ENCODE measurements at places on chromosomes 11 and 22. TPM values are rescaled to one million over a fixed set of nuclear protein-coding genes. Genes with fewer than 3 reads are reported as not detected.

Gene TMEM151A
- 0.36 TPM for total RNA-seq

Gene DDI1
- total RNA-seq = not detected

Gene HTR3A
- total RNA-seq = not detected

Gene TBX10
- total RNA-seq = not detected

Gene APOC3
- total RNA-seq = not detected

GRCh38 chr22:47005506-47006408, 243.3 kb downstream of the TBC1D22A start:
- peak; percentile 50 for DNase-seq
- peaks cover 6% of the 10 kb centered on the region for H3K36me3 ChIP-seq
- no peak overlapping the region for H3K4me3 ChIP-seq
- no peaks in the 10 kb centered on the region for H3K27me3 ChIP-seq
- H3K27ac ChIP-seq = no peak overlapping the region

- no peaks in the 10 kb centered on the region for H3K4me1 ChIP-seq
- no peak for DNase-seq
- H3K36me3 ChIP-seq = no peaks in the 10 kb centered on the region
- H3K27me3 ChIP-seq = no peaks in the 10 kb centered on the region
Observed at GRCh38 chr11:79600711-79601110, 159.9 kb upstream of the TENM4 start.

DNA sequence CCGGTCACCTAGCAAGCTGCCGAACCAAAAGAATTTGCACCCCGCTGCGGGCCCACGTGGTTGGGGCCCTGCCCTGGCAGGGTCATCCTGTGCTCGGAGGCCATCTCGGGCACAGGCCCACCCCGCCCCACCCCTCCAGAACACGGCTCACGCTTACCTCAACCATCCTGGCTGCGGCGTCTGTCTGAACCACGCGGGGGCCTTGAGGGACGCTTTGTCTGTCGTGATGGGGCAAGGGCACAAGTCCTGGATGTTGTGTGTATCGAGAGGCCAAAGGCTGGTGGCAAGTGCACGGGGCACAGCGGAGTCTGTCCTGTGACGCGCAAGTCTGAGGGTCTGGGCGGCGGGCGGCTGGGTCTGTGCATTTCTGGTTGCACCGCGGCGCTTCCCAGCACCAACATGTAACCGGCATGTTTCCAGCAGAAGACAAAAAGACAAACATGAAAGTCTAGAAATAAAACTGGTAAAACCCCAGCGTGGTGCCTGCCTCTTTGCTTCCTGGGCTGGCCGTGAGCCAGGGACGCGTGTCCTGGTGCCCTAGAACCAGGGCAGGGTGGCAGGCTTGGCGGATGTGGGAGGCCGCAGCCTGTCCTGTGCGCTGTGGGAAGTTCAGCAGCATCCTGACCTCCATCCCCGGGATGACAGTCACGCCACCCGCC, 13.2 kb downstream of the CCND1 start:
- H3K36me3 ChIP-seq = peaks cover 55% of the 10 kb centered on the region
- peak; percentile 78 for DNase-seq
- no peaks in the 10 kb centered on the region for H3K27me3 ChIP-seq
- H3K27ac ChIP-seq = peak overlapping the region; percentile 5
- H3K4me3 ChIP-seq = no peak overlapping the region
- no peaks in the 10 kb centered on the region for H3K4me1 ChIP-seq

DNA sequence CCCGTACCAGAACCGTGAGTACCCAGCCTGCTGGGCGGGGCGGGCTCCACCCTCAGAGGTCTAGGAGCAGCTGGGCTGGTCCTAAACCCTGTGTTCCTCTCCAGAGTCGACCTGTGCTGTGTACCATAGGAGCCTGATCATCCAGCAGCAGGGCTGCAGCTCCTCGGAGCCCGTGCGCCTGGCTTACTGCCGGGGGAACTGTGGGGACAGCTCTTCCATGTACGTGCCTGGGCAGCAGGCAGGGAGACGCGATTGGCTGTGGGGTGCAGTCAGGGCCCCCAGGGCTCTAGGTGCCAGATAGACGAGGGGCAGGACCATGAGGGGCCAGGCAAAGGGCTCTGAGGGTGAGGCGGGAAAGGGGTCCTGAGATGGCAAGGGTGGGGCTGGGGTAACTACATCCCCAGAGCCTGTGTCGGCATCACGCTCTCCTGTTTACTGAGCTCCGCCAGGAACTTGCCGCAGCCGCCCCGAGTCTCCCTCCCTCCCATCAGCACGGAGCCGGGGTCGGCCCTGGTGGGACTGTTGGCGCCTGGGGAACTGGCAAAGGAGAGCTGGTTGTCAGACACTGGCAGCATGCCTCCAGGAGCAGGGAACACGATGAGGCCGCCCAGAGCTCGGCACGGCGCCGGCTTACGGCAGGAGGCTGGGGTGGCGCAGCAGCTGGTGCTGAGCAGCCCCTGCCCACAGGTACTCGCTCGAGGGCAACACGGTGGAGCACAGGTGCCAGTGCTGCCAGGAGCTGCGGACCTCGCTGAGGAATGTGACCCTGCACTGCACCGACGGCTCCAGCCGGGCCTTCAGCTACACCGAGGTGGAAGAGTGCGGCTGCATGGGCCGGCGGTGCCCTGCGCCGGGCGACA, 22.9 kb upstream of the MUC5B start:
- no peaks in the 10 kb centered on the region for H3K36me3 ChIP-seq
- DNase-seq = peak; percentile 76
- no peaks in the 10 kb centered on the region for H3K4me1 ChIP-seq
- H3K27ac ChIP-seq = no peak overlapping the region
- H3K4me3 ChIP-seq = no peak overlapping the region

GRCh38 chr22:31561970-31562369, 65.6 kb downstream of the SFI1 start:
- DNase-seq = no peak
- H3K4me1 ChIP-seq = peaks cover 7% of the 10 kb centered on the region
- H3K4me3 ChIP-seq = no peak overlapping the region
- H3K27ac ChIP-seq = no peak overlapping the region
- H3K27me3 ChIP-seq = no peaks in the 10 kb centered on the region

- H3K36me3 ChIP-seq = no peaks in the 10 kb centered on the region
- H3K27ac ChIP-seq = no peak overlapping the region
- no peaks in the 10 kb centered on the region for H3K27me3 ChIP-seq
- no peaks in the 10 kb centered on the region for H3K4me1 ChIP-seq
Observed at GRCh38 chr22:30628491-30628890, 7.1 kb upstream of the SLC35E4 start.

DNA sequence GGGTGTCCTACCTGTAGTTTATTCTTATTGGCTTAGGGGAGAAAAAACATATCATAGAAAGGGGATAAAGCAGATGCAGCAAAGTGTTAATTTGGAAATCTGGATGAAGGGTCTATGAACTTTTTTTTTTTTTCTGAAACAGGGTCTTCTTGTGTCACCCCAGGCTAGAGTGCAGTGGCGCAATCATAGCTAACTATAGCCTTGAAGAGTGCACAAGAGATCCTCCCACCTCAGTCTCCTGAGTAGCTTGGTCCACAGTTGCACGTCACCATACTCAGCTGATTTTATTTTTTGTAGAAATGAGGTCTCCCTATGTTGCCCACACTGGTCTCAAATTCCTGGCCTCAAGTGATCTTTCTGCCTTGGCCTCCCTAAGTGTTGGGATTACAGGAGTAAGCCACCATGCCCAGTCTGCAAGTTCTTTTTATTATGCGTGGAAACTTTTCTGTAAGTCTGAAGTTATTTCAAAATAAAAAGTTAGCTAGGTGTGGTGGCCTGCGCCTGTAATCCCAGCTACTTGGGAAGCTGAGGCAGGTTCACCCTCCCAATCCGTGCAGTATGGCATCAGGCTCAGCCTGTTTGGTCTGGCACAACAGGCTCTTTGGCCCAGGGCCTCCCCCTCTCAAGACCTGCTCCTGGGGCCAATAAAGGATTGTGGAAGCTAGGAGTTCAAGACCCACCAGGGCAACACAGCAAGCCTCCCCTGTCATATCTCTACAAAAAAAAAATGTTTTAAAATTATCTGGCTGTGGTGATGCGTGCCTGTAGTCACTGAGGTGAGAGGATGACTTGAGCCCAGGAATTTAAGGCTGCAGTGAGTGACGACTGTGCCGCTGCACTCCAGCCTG, 111.9 kb downstream of the MED15 start:
- no peak overlapping the region for H3K27ac ChIP-seq
- H3K4me3 ChIP-seq = no peak overlapping the region
- H3K36me3 ChIP-seq = no peaks in the 10 kb centered on the region
- no peak for DNase-seq
- H3K27me3 ChIP-seq = peaks cover 11% of the 10 kb centered on the region
- H3K4me1 ChIP-seq = no peaks in the 10 kb centered on the region

DNA sequence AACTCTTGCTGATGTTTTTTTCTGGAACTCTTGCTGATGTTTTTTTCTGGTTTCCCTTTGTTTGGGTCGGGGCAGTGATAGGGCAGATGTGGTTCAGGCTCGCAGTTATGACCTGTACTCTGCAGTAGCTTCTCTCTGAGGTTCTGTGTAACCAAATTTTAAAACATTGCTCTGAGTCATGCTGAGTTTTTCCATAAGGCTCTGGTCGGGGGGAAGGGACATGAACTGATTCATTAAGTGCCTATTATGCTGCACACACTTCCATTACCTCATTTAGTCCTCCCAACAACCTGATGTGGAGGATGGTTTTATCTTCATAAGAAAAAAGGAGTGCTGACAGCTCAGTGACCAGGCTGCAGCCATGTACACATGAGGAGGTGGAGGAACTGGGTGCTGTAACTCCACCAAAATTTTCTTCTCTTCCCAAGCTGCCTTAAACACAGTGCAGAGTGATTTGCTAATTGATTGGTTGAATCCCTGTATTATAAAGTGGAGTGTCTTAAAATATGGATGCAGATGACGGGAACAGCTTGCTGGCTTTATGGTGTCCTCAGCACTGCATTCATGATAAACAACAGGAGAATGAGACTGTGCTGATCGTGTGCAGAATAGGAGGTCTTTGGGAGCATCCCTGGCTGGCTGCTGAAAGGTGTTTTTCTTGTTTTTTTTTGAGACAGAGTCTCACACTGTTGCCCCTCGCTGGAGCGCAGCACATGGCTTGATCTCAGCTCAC, 19.1 kb downstream of the TNRC6B start:
- DNase-seq = peak; percentile 87
- peak overlapping the region; percentile 68 for H3K27ac ChIP-seq
- H3K4me1 ChIP-seq = peaks cover 17% of the 10 kb centered on the region
- H3K36me3 ChIP-seq = no peaks in the 10 kb centered on the region
- no peaks in the 10 kb centered on the region for H3K27me3 ChIP-seq

DNA sequence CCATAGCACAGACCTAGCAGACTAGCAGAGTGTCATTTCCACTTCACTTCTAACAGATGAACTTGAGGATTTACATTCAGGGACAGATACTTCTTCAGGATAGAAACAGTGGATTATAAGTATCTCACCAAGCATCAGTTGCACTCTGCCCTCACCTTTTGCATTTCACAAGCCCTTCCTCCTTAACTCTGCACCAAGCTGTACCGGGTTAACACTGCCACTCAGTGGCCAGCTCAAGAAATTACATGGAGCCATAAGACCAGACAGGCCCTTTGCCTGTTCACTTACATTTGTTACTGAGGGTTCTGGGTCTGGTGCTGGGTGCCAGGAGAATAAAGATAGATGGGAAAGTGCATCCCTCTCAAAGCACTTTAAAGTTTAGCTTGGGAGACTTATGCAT, 309.8 kb downstream of the SHANK2 start:
- no peak for DNase-seq
- H3K36me3 ChIP-seq = no peaks in the 10 kb centered on the region
- no peak overlapping the region for H3K4me3 ChIP-seq
- H3K4me1 ChIP-seq = no peaks in the 10 kb centered on the region

GRCh38 chr11:17077240-17077519, 287 bp downstream of the RPS13 start:
- DNase-seq = no peak
- H3K4me3 ChIP-seq = peak overlapping the region; percentile 79

- no peaks in the 10 kb centered on the region for H3K27me3 ChIP-seq
- H3K4me3 ChIP-seq = no peak overlapping the region
- DNase-seq = no peak
Observed at GRCh38 chr11:82268627-82269026, 465.0 kb downstream of the FAM181B start.

- no peaks in the 10 kb centered on the region for H3K36me3 ChIP-seq
- no peak overlapping the region for H3K27ac ChIP-seq
- H3K4me1 ChIP-seq = peaks cover 4% of the 10 kb centered on the region
Observed at GRCh38 chr11:43950311-43950855, 7.9 kb downstream of the C11orf96 start.

DNA sequence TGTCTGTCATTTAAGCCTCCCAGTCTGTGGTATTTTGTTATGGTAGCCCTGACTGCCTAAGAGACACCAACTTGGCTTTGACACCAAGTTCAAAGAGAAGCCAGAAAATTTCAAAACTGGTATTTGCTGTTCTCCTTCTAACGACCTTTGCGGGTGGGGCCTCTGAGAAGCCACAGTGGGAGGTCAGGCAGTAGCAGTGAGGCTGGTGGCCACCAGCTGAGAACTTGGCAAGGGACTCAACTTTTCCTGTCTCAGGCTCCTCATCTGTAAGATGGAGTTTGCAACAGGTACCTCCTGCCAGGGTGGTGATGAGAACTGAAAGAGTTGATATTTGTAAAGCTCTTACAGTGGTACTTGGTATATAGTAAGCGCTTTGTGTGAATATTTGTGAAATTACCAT, 183.4 kb downstream of the BCR start:
- H3K36me3 ChIP-seq = no peaks in the 10 kb centered on the region
- H3K27ac ChIP-seq = no peak overlapping the region
- H3K4me3 ChIP-seq = no peak overlapping the region
- no peaks in the 10 kb centered on the region for H3K4me1 ChIP-seq
- peaks cover 4% of the 10 kb centered on the region for H3K27me3 ChIP-seq

DNA sequence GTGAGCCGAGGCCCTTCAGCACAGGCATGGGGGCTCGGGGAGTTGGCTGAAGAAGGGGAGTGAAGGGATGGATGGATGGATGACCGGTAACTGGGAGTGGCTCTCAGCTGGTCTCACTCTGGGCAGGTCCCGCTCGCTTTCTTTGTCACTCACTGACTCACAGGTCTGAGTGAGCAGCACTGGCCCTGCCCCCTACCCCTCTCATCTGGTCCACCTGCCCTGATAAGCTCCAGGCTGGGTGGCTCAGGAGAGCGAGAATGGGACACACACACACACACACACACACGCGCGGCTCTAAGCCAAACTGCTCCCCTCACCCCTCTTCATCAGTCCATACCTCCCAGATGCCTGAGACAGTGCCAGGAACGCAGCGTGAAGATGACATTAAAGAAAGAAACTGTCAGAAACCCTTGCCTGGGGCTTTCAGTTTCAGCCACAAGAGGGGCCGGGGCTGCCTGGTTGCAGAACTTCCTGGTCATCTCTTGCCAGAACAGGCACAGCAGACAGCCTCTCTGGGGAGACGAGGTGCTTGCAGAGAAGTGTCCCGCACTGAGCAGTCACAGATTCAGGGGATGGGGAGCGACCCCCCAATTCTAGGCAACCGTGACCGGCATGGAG, 16.5 kb upstream of the SHISAL1 start:
- no peaks in the 10 kb centered on the region for H3K36me3 ChIP-seq
- H3K4me3 ChIP-seq = no peak overlapping the region

GRCh38 chr11:62075438-62075837, 48.4 kb upstream of the INCENP start:
- H3K27ac ChIP-seq = no peak overlapping the region
- no peak overlapping the region for H3K4me3 ChIP-seq
- no peak for DNase-seq
- H3K36me3 ChIP-seq = no peaks in the 10 kb centered on the region

Data from osteoblast (primary cell).